Activated T-helper 1 cell treated with Interleukin-2 at 50 U/mL for 16 hours (primary cell): ENCODE measurements at places on chromosomes 2 and 18.

GRCh38 chr2:171459498-171459897 lies 25.5 kb downstream of the DCAF17 start:
- DNase-seq, result no peak

- no peak for DNase-seq
These were observed 1.4 kb downstream of the WNT6 start for GRCh38 chr2:218860950-218861381.

GRCh38 chr18:74870950-74871349 lies 273.3 kb downstream of the ZNF407 start:
- no peak for DNase-seq

DNA sequence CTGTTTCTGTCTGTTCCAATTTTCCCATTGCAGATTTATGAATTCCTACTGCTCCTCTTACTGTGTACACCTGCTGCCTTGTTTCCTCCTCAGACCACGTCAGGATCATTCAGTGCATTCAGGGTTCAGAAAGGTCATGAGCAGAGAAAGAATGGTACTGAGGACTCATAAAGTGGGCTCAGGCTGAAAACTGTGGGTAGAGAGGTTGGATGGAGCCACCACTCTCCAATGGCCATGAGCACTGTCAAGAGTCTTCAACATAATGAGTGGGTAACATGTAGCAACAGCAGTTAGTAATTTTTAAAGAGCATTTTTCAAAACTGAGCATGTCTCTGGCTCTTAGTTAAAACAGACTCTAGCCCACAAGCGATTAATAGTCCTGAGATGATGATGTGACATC lies 138.2 kb downstream of the ZEB2 start:
- DNase-seq, result no peak
